ENCODE measurements at places on chromosomes 12 and 14. TPM values are rescaled to one million over a fixed set of nuclear protein-coding genes. Genes with fewer than 3 reads are reported as not detected.

SPIC gene
- not detected for polyA plus RNA-seq

OR6C6 gene
- not detected for polyA plus RNA-seq

STXBP6 gene
- polyA plus RNA-seq: 0.16 TPM

CLEC4D gene
- polyA plus RNA-seq: not detected

CLEC2A gene
- not detected for polyA plus RNA-seq

DBX2 gene
- not detected for polyA plus RNA-seq

GRIP1 gene
- not detected for polyA plus RNA-seq

CCDC38 gene
- not detected for polyA plus RNA-seq

PRR4 gene
- 4.3 TPM for polyA plus RNA-seq

IAPP gene
- polyA plus RNA-seq: not detected

INHBC gene
- polyA plus RNA-seq: not detected

PTPRR gene
- not detected for polyA plus RNA-seq

SMCO2 gene
- 0.14 TPM for polyA plus RNA-seq

PUS7L gene
- polyA plus RNA-seq: 15.2 TPM

PLEKHG7 gene
- polyA plus RNA-seq: 0.05 TPM

GRCh38 chr12:133203344-133204263, 22.3 kb downstream of the ZNF268 start:
- DNase-seq: no peak

- no peak for DNase-seq
Observed at GRCh38 chr14:51394384-51394783, 154.3 kb downstream of the TMX1 start.

GRCh38 chr14:67371247-67372148, 11.4 kb downstream of the EIF2S1 start:
- DNase-seq: no peak

GRCh38 chr12:104258476-104259067, 43.0 kb downstream of the TXNRD1 start:
- no peak for DNase-seq

- no peak for DNase-seq
Observed at GRCh38 chr12:21538061-21538653, 12.1 kb downstream of the SPX start.

GRCh38 chr12:107490010-107490409, 195.6 kb upstream of the PWP1 start:
- no peak for DNase-seq

DNA sequence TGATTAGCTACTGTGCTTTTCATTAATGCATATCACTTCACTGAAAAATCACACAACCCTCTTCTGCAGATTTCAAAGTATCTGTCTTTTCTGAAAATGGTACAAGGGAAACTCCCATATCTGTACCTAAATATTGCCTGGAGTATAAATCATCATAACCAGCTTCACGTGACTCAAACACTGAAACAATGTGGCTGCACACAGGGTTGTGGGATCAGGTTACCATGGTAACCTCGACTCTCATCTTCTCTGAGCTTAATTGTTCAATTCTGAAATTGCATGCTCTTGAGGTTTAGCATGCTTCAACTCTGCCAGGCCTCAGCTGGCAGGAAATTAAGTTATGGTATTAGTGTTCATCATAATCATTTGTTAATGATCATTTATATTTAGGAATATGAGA, 77.5 kb upstream of the CPSF6 start:
- DNase-seq: no peak

GRCh38 chr14:106372870-106373652, 846.7 kb downstream of the TMEM121 start:
- no peak for DNase-seq

DNA sequence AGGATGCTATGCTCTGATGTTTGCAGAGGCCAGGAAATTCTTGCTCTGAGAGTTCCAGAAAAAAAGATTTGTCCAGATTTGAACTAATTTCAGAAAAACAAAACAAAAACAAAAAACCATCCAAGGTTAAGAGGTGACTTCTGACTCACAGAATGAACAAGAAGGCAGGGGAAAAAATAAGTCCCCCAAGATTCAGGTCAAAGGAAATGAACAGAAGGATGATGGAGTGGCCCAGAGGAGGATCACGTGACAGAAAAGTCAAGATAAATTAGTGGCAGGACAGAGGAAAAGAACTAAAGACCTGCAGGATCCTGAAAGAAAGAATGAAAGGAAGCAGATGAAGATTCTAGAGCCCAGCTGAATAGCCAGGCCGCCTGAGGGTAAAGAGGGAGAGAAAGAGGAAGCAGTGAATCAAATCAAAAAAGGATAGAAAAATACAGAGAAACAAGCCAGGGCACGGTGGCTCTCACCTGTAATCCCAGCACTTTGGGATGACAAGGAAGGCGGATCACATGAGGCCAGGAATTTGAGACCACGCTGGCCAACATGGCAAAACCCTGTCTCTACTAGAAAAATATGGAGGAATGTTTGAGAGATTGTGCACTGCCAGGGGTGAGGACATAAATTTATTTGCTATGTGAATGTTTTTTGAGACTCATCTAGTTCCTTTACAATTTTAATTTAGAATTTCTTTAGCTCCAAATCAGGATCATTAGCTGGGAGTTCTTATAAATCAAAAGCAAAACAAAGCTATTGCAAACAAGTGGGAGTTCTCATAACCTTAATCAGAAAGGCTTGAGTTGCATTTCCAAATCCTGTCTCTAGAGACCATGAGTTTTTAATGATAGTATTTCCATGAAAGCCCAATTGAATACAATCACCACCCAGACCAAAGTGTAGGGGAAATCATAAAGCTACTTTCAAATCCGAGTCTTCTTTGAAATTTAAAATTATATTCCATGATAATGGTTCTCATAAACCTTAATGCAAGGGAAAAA, 217.1 kb upstream of the PLEKHG7 start:
- no peak for DNase-seq

GRCh38 chr12:110382683-110383082, 20.8 kb downstream of the ANAPC7 start:
- no peak for DNase-seq

DNA sequence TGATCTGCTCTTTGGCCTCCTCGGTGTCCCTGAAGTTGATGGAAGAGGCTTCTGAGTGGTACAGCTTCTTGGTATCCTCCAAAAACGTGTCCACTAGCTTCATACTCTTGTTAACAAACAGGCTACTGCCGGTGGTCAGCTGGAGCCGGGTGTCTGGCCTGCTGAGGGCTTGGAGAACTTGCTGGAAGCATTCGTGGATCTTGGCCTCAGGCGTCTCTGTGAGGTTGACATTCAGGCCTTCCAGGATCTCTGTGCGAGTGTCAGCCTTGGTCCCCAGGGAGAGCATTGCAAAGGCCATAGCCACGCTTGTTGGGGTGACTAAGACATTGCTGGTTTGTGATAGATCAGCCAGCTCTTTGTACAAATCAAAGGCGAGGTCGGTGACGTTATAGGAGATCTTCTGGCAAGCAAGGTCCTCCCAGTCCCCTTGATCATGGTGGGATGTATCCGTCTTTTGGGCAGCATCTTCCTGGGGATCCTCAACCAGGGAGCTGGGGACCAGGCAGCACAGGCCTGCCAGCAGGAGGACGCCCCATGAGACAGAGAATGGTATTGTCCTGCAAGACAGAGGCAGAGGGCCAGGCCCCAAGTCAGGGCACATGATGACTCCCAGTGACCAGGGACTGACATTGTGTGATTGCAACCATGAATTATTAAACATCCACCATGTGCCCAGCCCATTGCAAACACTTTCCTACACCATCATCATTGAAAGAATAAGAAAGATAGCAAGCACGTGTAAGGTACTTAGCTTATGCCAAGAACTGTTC, 22.1 kb downstream of the SERPINA1 start:
- DNase-seq: no peak

DNA sequence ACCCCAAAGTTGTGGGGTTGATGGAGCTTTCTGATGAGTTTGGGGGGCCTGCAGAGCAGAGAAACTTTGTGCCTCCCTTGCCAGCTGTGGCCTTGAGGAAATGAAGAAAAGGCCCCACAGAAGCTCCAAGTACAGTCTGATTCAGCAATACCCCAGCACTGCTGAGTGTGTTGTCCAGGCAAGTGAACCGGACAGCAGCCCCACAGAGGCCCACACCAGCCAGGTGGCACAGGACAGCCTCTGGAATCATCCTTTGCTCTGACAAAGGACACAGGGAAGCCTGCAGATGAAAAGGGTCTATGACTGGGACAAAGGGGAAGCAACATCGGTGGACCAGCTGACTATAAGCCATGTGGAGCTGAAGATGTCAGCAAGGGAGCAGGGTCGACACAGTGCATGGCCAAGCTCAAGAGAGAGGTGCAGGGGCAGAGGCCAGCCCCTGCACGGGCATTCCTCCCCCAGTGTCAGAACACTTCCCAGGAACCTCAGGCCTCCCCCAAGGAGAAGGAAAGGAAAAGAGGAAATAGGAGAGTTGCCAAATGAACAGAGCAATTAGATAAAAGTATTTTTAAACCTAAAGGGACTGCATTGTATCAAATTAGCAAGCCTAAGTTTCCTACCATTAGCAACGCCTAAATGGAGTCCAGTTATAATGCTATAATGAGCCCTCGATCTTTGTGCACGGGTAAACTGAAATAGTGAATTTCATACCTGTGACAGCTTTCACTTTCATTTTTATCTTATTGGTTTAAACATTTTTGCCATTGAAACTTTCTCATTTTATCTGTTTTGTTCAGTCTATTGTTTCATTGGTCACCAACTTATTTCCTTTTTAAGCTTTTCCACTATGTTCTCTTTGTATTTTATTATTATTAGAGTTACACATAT, 46.3 kb upstream of the PTGDR start:
- no peak for DNase-seq

- no peak for DNase-seq
Observed at GRCh38 chr14:96922986-96923385, 125.8 kb downstream of the VRK1 start.

GRCh38 chr14:62162998-62163589, 400.9 kb downstream of the SNAPC1 start:
- DNase-seq: no peak

GRCh38 chr12:80717856-80718255, 1.1 kb downstream of the MYF5 start:
- DNase-seq: no peak

GRCh38 chr12:33770652-33771051, 251.6 kb upstream of the ALG10 start:
- no peak for DNase-seq

- no peak for DNase-seq
Observed at GRCh38 chr14:73462048-73462715, 3.8 kb upstream of the NUMB start.

DNA sequence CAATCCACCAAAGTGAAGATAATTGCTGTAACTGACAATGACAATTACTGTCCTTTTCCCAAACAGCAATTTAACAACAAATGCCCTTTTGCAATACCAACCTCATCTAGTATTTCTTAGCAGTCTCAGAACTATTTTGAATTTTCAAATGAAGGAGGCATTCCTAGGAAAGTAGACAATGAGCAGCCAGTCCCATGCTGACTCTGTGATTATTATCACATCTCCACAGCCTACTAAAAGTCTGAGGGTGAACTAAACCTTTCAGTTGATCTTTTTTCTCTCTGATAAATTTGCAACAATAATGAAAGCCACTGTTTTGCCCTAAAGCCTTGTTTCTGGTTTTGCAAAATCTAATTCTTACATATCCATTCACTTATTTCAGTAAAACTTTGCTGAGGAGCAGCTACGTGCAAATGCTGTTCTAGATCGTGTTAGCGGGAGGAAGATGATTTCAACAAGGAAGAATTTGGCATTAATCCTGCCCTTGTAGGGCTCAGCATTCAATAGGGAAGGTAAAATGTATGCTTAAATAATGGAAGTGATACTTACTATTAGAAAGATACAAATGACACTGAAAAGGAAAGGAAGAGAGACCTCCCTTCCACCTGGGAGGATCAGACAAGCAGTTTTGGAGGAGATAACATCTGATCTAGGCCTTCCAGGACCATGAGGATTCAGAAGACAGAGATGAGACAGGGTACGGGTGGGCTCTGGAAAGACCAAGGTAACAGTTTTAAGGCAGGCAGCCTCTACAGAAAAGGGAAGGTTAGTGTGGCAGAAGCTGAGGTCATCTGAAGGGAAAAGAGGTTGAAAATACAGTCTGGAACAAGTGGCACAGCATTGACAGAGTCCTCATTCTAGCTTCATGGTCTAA, 47.4 kb downstream of the SLC38A1 start:
- no peak for DNase-seq

DNA sequence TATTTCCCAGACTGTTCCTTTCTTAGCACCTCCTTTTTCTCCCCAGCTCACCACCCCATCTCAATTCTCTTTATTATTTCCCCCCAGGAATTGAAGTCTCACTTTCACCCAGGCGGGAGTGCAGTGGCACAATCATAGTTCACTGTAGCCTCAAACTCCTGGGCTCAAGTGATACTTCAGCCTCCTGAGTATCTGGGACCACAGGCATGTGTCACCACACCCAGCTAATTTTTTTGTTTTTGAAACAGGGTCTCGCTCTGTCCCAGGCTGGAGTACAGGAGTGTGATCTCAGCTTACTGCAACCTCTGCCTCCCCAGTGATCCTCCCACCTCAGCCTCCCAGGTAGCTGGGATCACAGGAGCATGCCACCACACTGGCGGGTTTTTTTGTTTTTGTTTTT, 11.0 kb downstream of the RACGAP1 start:
- no peak for DNase-seq

GRCh38 chr12:113748707-113749432, 217.3 kb downstream of the RBM19 start:
- DNase-seq: no peak

DNA sequence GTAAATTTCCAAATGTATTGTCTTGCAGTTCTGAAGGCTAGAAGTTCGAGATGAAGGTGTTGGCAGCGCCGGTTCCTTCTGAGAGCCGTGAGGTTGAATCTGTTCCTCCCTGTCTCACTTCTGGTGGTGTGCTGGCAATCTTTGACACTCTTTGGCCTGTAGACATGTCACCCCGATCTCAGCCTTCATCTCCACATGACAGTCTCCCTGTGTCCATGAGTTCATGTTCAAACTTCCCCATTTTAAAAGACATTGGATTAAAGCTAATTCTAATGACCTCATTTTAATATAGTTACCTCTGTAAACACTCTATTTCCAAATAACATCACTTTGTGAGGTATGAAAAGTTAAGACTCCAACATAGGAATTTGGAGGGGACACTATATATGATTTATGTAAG, 4.1 kb upstream of the RBM19 start:
- no peak for DNase-seq

GRCh38 chr12:71007781-71008404, 87.4 kb upstream of the PTPRR start:
- DNase-seq: no peak

- no peak for DNase-seq
Observed at GRCh38 chr12:13253966-13254760, 57.6 kb downstream of the EMP1 start.

DNA sequence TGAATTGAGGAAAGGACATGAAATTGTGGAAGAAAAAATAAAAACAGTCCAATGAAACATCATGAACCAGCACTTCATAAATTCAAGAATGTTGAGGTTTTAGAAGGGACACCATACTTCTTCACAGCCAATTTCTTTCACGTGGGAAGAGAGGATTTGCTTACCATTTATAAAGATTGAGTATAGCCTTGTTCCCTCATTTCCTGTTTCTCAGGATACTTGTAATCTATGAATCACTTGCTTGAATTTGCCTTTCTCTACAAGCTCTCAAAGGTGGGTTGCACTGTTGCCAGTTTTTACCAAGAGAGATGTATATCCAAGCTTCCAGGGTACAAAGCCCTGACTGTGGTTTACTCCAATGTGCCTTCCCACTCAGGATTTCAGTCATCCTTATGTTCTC, 116.1 kb downstream of the DUSP6 start:
- no peak for DNase-seq

GRCh38 chr12:293199-293598, 30.6 kb upstream of the SLC6A13 start:
- DNase-seq: no peak
